ENCODE measurements at places on chromosomes 7 and 10. TPM values are rescaled to one million over a fixed set of nuclear protein-coding genes. Genes with fewer than 3 reads are reported as not detected.

Gene ZNF117
- total RNA-seq: 0.28 TPM

Gene NKX1-2
- not detected for total RNA-seq

Gene VIPR2
- total RNA-seq: not detected

Gene CLCN1
- 0.02 TPM for total RNA-seq

Gene AZGP1
- total RNA-seq: not detected

Gene LRIT1
- total RNA-seq: not detected

Gene MSANTD7
- total RNA-seq: 11.5 TPM

Gene FGF8
- not detected for total RNA-seq

Gene SLC16A9
- 0.06 TPM for total RNA-seq

Gene SLC18A2
- total RNA-seq: not detected

Gene COL17A1
- total RNA-seq: 2.7 TPM

Gene SFR1
- total RNA-seq: 23.5 TPM

Gene UPK3B
- 10.2 TPM for total RNA-seq

Gene FRA10AC1
- 6.2 TPM for total RNA-seq

Gene PALD1
- total RNA-seq: 8.0 TPM

Gene TBXAS1
- total RNA-seq: 12.6 TPM

Gene PNLIPRP3
- total RNA-seq: not detected

Gene IGF2BP3
- 30.4 TPM for total RNA-seq

Gene GIMAP5
- not detected for total RNA-seq

Gene HECW1
- 12.7 TPM for total RNA-seq

Gene HYAL4
- total RNA-seq: not detected

Gene ITGA8
- not detected for total RNA-seq
